Stimulated activated CD8-positive, alpha-beta memory T cell treated with anti-CD3 and anti-CD28 coated beads, Interleukin-4, amount 100 ng/mL, for 1 hour (primary cell): ENCODE measurements at places on chromosomes 3 and 15.

DNA sequence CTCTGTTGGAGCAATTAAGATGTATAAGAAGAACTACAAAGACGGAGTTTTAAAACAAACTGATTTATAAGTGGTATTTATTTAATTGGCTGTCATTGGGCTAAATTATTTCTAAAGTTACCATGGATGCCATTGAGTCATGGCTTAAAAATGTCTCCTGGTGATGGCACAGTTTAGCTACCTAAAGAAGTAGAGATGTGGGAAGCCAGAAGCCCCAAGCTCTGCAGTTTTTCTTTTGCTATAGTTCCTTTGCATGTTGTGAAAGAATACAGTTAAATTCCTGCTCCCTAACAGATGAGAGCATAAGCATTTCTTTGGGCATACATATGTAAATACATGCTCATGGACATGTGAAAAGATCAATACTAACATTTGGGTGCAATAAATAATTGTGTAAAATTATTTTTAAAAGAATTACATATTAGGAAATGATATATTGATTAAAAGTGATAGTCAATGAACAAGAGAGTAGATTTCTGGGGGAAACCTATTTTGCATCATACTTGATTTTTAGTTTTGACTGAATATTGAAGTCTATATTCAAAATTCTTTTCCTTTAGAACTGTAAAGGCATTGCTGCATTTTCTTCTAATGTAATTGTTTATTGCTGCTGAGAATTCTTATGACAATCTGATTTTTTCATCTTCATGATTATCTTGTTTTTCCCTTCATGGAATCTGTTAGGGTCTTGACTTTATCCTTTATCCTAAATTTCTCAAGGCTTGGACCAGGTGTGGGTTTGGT lies 2.1 kb downstream of the OPA1 start:
- DNase-seq = no peak

DNA sequence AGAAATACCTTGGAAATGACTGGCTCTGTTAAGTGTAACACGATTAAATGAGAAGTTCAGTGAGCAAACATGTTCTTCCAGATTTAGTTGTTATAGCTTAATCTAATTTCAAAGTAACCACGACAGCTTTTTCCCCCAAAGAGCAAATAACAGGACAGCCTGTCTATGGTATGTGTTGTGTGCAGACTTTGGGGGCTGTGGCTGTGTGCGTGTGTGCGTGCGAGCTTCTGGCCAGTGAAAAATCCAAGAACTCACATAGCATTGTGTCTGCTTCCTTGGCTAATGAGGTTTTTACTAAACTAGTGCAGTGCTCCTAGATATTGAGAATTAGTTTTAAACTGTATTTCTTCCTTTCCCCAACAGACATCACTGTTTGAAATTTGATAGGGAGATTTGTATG lies 167.1 kb downstream of the CACNA1D start:
- no peak for DNase-seq

DNA sequence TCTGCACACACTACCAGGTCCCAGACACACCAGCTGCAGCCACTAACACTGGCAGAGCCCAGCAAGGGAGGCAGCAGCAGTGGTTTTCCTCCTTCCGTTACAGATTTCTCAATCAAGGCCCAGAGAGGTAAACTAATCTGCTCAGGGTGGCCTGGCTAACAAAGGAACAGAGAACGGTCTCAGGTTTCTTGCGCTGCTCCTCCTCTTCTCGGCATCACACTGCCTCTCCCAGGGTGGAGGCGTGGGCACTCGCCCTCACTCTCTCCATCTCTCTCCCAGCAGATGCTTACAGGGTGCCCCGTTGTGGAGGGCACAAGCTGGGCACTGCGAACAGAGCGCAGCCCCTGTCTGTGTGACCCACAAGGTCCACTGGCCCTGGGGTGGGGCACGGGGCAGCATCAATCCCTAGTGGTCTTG lies 228.7 kb downstream of the VPS13C start:
- no peak for DNase-seq

DNA sequence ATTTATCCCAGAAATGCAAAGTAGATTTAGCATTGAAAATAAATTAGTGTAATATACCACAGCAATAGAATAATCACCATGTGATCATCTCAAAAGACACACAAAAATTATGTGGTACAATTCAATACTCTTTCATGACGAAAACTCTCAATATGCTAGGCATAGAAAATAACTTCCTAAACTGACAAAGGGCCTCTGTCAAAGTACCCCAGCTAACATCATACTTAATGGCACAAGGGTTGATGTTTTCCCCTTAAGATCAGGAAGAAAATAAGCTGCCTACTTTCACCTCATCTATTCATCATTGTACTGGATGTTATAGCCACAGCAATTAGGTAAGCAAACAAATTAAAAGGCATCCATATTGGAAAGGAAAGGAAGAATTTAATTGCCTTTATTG lies 22.7 kb upstream of the NIPA2 start:
- no peak for DNase-seq

DNA sequence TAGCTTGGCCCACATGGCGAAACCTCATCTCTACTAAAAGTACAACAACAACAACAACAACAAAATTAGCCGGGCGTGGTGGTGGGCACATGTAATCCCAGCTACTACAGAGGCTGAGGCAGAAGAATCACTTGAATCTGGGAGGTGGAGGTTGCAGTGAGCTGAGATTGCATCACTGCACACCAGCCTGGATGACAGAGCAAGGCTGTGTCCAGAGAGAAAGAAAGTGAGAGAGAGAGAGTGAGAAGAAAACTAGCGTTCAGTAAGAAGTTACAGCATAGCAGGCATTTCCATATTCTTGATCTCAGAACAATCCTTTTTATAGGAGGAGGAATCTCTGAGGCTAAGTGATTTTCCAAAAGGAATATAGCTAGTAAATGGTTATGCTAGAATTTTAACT lies 1076.1 kb downstream of the AGBL1 start:
- no peak for DNase-seq

DNA sequence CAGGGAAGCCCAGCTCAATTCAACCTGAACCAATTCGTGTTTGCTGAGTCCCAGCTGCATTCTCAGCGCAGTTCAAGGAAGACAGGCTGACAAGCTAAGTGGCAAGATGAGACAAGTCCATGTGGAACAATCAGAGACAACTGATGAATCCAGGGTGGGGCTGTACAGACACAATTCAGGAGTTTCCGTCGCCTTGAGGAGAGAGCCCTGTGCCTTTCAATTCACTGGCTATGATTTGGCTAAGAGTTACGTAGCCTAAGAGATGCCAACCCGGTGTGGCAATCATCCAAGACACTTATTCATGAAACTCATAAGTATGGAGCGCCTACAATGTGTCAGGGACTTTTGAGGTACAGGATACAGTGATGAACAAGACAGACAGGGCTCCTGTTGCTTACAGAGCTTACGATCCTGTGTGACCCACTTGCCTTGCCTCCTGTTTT lies 15.5 kb upstream of the ZBED2 start:
- DNase-seq = no peak

- DNase-seq = no peak
Observed at GRCh38 chr3:68802111-68802870, 130.1 kb downstream of the TAFA4 start.

GRCh38 chr15:88959445-88959844 lies 46.3 kb upstream of the MFGE8 start:
- no peak for DNase-seq

- DNase-seq = no peak
Observed at GRCh38 chr3:53137835-53138446, 7.7 kb upstream of the RFT1 start.

DNA sequence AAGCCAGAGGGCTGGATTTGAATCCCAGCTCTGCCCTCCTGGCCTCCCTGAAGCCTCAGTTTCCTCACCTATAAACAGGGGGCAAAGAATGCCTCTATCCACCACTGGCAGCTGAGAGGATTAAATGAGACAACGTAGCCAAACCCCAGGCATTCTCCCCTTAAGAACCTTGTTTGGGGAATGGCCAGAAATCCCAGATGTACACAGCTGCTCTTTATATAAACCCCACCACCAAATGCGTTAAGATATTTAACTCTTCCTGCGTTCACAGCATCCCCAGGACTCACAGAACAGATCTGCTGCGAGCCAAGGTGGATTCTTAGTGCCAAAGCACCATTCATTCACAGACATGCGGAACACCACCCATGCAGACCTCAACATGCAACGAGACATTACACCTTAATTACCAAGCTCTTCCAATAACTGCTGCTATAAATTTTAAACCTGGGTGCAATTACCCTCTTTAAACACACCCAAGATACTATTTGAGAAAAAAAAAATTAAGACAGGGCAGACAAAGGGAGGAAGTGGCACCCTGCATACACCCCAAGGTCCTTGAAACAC lies 5.2 kb downstream of the TLE3 start:
- DNase-seq = no peak
